ENCODE measurements at places on chromosomes 2 and 18.

- no peak for DNase-seq
Measured at GRCh38 chr2:240155745-240156390, 15.4 kb upstream of the OTOS start.

DNA sequence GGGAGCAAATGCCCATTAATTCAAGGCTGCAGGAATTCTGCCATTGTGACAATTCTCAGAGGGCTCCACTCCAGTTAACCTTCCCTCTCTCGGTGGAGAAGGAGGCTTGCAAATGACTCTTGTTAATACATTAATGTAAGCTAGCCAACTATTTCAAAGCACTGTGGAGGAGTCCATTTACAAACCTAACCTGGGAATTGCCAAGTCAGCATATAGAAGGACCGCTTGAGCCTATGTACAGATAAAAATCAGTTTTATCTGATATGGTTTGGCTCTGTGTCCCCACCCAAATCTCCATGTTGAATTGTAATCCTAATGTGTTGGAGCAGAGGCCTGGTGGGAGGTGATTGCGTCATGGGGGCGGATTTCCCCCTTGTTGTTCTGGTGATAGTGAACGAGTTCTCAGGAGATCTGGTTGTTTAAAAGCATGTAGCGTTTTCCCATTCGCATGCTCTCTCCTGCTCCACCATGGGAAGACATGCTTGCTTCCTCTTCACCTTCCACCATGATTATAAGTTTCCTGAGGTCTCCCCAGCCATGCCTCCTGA lies 366.7 kb downstream of the LRATD1 start:
- no peak for DNase-seq

DNA sequence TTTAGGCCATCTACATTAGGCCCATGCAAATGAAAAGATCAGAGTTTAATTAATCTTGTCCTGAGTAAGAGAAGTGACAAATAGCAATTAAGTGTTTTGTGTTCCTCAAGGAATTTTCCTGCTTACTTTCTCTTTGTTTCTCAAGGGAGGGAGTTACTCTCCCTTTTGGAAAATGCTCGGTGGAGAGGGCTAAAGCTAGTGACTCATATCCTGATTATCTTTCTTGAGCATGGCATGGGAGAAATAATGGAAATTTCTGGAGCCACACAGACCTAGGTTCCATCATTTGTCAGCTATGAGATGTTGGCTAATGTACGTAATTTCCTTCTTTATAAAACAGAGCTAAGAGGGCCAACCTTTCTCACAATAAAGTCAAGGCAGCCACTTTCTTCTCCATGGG lies 177.1 kb downstream of the ETAA1 start:
- no peak for DNase-seq

GRCh38 chr2:48233005-48233404 lies 296.9 kb upstream of the STON1 start:
- DNase-seq: no peak

DNA sequence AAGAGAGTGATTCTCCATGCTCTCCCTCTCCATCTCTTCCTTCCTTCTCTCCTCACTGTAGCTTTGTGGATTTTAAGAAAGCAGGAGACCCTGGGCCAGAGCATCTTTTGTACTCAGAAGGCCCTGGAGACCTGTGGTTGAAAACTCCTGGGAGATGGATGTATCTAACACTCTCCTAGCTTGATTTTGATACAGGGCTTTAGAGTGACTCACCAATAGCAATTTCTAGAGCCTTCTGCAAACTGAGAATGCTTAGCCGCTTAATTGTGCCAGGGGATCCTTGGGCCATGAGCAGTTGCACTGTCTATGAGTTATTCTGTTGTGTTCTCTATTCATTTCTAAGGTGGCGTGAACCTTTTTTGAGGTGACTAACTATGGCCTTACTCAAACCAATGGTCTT lies 17.7 kb downstream of the HOXD1 start:
- DNase-seq: no peak

DNA sequence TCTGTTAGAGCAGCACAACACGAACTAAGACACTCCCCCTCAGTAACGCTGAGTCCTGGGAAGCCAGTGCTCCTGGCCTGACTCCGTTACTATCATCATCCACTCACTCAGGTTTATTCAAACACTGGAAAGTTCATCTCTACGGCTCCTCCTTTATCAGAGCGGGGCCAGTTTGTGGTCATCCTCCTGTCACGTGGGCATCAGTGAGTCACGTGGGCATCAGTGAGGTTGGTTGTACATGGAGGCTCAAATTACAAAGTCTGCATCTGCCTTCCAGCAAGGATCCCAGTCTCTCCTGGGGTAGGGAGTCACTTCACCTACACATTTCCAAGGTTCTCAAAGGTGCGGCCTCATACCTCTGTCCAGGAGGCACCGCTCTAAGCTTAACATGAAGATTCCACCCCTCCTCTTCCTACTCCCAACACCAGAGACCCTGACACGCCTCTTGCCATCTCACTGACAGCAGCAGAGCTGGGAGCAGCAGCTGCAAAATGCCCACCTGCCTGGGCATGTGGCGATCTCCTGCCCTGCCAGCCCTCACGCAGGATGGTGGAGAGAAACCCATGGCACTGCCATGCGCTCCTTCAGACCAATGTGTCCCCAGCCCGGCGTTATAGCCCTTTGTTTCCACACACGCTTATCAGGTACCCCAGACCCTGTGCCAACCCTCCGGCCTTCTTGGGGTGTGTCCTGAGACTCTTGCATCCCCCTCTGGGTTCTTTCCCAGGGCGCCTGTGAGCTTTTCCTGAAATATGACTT lies 99.2 kb upstream of the PTPRM start:
- no peak for DNase-seq

GRCh38 chr18:32530947-32531651 lies 60.4 kb upstream of the GAREM1 start:
- DNase-seq: no peak

GRCh38 chr2:215367662-215368492 lies 56.0 kb downstream of the ATIC start:
- DNase-seq: no peak

DNA sequence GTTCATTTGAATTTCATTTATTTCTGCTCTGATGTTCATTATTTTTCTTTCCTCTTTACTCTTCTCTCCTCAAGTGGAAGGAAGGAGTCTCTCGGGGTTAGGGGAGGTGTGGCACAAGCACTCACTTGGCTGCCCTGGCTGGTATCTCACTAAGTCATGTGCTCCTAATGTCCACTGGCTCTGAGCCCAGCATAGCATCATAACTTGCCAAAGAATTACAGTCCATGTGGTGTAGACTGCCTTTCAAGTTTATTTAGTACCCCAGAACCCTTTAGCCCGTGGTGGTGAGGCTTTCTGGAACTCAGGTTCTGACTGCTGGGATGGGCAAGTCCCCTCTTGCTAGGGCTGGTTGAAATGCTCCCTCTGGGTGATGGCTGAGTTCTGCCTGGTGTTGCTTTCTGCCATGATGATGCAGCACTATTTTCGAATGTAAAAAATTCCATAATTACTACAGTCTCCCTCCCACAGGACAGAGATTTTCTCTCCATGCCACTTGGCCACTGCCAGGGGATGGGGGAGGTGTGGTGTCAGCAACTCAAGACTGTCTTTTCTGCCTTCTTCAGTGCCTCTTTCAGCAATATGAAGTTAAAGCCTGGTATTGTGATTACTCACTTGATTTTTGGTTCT lies 22.2 kb downstream of the SPAG16 start:
- no peak for DNase-seq

GRCh38 chr2:223576873-223577272 lies 25.3 kb downstream of the SCG2 start:
- no peak for DNase-seq

GRCh38 chr2:120357768-120358167 lies 11.8 kb downstream of the INHBB start:
- DNase-seq: no peak

- no peak for DNase-seq
Measured at GRCh38 chr18:14905350-14905749, 157.4 kb downstream of the ANKRD30B start.

GRCh38 chr18:69890558-69890957 lies 57.1 kb downstream of the CD226 start:
- DNase-seq: no peak

DNA sequence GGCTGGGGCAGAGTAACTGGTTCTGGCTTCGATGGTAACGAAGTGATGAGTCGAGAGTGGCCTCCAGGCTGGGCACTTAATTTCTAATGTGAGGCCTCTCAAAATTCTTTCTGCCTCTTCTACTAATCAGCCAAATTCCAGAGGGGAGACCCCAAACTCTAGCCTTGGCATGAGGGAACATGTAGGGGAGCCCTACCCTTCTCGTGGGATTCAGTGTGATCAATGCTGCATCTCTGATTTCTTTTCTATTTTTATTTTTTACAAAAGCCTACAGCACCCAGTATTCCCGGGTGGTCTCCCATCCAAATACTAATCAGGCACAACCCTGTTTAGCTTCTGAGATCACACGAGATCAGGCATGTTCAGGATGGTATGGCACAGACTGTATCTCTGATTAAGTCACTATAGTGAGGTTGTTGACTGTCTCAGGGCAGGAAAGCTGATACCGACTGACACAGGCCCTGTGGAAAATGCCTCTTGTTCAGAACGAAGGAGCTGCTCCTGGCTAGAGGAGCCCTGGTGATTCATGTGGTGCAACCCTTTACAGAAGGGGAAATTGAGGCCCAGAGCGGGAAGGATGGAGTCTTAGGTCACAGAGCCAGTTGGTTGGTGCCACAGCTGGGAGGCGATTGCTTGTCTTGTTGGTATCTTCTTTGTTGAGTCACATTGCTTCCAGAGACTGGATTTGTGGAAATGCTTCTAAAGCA lies 126.3 kb upstream of the HS6ST1 start:
- no peak for DNase-seq
